LHCN-M2 (cell line): ENCODE measurements at places on chromosomes 12 and 14. TPM values are rescaled to one million over a fixed set of nuclear protein-coding genes. Genes with fewer than 3 reads are reported as not detected.

GRCh38 chr12:41092115-41092514 is 96.0 kb upstream of the PDZRN4 start:
- no peak for DNase-seq

GRCh38 chr14:88804477-88804876 is 11.7 kb upstream of the EML5 start:
- DNase-seq = no peak

- DNase-seq = no peak
These were observed 383.1 kb downstream of the TMEM132D start for GRCh38 chr12:129520739-129521138.

DNA sequence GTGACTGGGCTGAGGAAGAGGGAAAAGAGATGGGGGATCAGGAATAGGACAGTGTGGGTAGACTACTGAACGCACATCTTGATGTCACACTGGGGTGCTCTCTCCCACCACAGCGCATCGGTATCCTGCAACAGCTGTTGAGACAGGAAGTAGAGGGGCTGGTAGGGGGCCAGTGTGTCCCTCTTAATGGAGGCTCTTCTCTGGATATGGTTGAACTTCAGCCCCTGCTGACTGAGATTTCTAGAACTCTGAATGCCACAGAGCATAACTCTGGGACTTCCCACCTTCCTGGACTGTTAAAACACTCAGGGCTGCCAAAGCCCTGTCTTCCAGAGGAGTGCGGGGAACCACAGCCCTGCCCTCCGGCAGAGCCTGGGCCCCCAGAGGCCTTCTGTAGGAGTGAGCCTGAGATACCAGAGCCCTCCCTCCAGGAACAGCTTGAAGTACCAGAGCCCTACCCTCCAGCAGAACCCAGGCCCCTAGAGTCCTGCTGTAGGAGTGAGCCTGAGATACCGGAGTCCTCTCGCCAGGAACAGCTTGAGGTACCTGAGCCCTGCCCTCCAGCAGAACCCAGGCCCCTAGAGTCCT is 6.9 kb downstream of the C1QL4 start:
- no peak for DNase-seq

DNA sequence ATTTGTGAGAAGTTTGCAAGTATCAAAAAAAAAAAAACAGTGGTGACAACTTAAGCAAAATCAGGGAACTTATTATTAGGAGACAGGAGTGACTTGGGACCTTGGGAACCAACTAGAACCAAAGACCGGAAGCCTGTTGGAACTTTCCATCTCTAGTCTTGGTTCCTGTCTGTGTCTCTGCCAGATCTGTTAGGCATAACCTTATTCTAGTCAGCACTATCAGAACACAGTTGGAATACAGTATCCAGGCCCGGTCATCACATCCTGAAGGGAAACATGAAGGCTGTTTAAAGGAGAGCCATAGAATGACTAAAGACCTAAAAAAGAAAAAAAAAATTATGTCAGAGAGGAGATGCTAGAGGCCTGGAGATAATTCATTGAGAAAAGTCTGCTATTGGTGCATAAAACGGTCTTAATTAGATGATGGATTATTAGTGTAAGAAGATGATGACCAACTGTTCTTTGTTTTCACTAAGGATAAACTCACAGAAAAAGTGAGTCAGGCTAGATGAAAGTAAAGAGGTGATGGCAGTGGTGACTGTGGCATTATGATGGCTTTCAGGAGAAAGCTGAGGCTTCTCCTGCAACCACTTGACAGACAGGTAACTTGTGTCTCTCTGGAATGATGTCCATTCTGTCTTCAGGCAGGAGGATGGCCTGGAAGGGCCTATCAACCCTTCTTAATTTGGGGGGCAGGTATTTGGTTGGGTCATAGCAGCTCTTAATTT is 28.2 kb downstream of the DACT1 start:
- no peak for DNase-seq

DNA sequence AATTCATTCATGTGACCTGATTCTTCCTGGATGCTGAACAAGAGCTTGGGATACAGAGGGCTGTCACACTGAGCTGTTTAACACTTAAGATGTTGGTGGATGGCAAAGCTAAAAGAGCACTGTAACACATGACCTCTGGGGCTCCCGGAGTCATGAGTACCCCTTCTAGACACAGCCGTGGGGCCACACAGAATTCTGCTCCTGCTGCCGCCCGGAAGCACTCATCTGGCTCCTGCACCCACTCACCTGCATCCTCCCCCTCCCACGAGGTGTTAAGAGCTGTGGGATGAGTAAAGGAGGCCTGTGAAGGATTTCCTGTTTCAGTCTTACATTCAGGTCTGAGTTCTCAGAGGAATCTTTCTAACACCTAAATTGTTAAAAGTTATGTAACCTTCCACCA is 78.0 kb upstream of the SSTR1 start:
- DNase-seq = no peak

- DNase-seq = peak; percentile 44
These were observed 112.3 kb downstream of the ZFP36L1 start for GRCh38 chr14:68680541-68681051.

The TTC6 gene
- not detected in 2 replicates for total RNA-seq

The KRT6A gene
- not detected in 2 replicates for total RNA-seq

DNA sequence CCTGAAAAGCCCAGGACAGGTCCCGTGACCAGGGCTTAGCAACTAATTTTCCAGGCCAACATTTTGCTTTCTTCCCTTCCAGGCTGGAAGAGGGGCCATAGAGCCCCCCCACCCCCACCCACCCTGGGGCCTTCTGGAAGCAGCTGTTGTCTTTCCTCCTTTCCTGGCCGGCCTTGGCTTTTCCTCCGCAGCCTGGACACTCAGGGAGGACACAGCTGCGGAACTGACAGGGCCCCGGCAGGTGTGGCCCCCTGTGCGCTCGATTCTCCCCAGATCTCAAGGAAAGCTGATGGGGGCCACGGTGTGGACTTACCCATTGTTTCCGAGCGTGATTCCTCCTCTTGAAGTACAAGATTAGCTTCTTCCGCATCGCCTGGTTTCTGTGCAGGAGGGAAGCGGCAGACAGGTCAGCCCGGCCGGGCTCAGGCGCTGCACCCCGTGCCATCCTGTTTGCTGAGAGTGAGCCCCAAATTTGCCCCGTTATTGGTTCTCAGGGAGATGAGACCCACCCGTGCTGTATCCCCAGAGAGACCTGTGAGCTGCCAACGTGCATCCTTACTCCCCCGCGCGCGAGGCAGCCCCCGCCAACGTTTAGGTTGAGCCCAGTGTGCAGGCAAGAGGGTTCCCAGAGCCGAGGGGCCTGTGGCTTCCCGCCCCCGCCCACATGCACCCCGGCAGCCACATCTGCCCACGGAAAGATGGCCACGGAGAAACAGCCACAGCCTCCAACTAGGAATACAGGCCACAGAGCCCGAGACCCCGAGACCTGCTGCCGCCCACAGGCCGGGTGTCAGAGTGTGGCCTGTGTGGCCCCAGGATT is 129.6 kb downstream of the NCOR2 start:
- no peak for DNase-seq

GRCh38 chr12:53466640-53467039 is 14.7 kb downstream of the PCBP2 start:
- DNase-seq = no peak

GRCh38 chr12:108561852-108562347 is 496 bp upstream of the ISCU start:
- no peak for DNase-seq

- no peak for DNase-seq
These were observed 482 bp upstream of the PSMC1 start for GRCh38 chr14:90255871-90256270.

- DNase-seq = no peak
These were observed 6.8 kb downstream of the ZFHX2 start for GRCh38 chr14:23544511-23545447.

GRCh38 chr12:13242936-13243335 is 46.4 kb downstream of the EMP1 start:
- DNase-seq = no peak

The VPS37B gene
- 62.8 and 66.0 TPM in 2 replicates for total RNA-seq

DNA sequence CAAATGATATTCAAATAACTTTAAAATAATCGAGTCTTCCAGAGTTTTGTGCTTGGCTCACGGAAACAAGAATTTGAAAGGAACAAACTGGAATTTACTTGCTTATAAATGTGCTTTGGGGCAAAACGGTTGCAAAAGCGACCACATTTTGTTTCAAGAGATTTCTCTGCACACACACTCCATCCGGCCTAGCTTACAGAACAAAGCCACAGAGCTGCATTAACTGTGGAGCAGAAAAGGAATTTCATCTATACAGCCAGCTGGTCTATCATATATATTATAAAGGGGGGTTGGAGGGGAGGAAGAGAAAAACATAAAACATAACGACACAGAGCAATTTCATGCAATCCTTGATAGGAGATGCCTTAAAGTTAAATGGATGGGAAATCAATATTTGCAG is 153.0 kb downstream of the MYRFL start:
- no peak for DNase-seq

- DNase-seq = peak; percentile 24
These were observed 28.5 kb downstream of the FOS start for GRCh38 chr14:75306927-75307699.

DNA sequence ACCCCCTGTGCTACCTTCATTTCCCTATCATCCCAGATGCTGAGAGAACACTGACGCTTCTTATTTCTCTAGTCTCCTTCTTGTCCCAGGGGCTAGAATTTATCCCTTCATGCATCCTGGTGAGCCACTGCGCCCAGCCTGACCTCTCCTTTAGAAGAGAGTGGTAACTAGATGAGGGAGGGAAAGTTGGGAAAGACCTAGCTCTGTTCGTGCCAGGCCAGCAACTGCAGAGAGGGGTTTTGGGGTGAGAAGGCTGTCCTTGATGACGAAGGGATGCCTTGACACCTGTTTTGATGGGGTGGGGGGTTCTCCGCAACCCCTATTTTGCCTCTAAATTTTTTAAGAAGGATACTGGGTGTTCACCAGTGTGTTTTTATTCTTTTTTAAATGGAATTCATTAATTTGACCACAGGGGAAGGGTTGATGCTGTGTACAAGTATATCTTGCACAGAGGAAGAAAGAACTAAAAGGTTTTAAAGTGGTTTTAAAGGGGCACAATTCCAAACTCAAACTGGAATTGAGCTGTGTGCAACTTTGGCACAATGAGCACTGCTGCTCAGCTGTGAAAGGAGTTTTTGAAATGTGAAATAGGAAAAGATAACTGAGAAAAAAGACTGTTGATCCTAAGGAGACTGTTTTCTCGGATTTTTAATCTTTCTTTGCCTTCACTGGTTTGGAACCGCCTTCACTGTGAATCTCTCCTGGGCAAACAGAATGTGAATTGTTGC is 7.0 kb upstream of the MMP19 start:
- DNase-seq = peak; percentile 24

The SAMD15 gene
- 1.7 and 5.0 TPM in 2 replicates for total RNA-seq

GRCh38 chr12:81465876-81466275 is 293.3 kb downstream of the PPFIA2 start:
- no peak for DNase-seq

DNA sequence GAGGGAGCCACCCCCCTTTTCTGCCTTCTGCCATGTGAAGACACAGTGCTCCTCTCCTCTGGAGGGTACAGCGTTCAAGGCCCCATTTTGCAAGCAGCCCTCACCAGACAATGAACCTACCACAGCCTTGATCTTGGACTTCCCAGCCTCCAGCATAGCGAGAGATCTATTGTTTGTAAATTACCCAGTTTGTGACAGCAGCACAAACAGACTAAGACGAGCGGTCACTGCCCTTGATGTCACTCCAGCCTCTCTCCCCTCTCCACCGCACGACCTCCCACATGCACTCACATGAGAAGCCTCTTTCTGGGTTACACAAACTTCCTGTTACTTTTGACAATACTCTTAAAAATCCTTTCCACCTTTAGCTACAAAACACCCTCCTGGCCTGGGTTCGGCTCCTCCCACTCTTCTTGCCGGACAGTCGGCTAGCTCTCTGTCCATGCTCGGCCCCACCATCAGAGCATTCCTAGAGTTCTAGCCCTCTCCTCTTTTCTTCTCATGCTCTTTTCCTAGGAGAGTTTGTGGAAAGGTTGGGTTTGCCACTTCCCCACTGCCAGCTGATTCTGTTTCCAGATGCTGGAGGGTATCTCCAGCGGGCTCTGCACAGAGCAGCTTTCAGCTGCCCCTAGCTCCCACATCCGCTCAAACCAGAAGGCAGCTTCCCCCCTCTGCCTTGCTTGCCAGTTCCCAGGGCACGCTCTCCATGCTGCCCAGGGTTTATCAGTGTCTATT is 124.3 kb downstream of the FOXN3 start:
- no peak for DNase-seq
